ENCODE measurements at places on chromosomes 6 and 20. TPM values are rescaled to one million over a fixed set of nuclear protein-coding genes. Genes with fewer than 3 reads are reported as not detected.

WASF1 gene
- total RNA-seq = 92.7 TPM

RBBP8NL gene
- not detected for total RNA-seq

PRICKLE4 gene
- total RNA-seq = 2.3 TPM

FGD2 gene
- not detected for total RNA-seq
